ENCODE measurements at places on chromosomes 7 and 10.
A peak's percentile ranks its signal among the peaks of the same experiment; 100 is the strongest.

- no peak for DNase-seq
Measured at GRCh38 chr7:36943591-36944435, 219.5 kb upstream of the AOAH start.

- no peak for DNase-seq
Measured at GRCh38 chr10:38118072-38118807, 24.1 kb downstream of the ZNF37A start.

DNA sequence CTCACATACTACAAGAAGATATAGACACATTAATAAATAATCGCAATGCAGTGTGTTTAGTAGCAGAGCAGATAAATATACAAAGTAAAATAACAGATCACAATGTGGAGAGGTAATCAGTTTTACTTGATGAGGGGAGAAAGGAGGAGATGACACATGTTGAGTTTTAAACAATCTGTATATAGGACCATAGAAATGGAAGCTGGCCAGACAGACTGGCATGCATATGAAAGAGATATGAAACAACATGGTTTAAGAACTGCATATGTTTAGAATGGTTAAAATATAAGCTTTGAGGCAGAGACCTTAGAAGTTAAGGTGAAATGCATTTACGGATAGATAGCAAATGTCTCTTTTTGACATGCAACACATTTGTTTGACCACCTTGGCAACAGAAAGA, 19.8 kb upstream of the CCDC7 start:
- no peak for DNase-seq

- no peak for DNase-seq
Measured at GRCh38 chr7:20927976-20928375, 141.3 kb upstream of the SP8 start.

DNA sequence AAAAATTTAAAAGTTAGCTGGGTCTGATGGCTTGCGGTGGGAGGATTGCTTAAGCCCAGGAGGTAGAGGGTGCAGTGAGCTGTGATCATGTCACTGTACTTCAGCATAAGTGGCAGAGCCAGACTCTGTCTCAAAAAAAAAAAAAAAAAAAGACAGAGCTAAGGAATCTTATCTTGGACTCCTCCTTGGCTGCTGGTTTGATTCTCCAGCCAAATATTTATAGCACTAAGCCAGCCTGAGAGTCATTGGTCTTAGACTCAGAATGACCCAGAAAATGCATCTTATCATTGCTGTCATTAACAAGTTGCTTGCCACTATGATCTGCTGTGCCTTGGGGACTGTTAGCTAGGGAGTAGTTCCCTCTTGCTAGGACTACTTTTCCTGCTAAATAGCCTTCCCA, 164.7 kb downstream of the GNAT3 start:
- DNase-seq: no peak

DNA sequence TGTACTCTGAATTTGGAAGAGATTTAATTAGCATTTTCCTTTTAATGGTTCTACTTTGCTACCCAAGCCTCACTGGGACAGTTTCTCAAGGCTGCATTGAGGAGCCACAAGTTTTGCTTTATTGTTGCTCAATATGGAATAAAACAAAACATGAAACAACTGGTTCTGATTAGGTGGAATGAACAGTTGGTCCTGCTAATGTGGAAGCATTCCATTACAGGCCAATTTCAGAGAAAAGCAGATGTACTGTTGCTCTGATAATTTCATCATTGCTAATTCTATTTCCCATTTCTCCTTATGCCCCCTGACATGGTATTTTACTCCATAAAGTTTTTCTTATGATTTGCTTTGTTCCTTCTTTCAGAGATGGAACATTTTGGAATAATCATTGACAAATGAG, 66.0 kb upstream of the PAPSS2 start:
- no peak for DNase-seq

DNA sequence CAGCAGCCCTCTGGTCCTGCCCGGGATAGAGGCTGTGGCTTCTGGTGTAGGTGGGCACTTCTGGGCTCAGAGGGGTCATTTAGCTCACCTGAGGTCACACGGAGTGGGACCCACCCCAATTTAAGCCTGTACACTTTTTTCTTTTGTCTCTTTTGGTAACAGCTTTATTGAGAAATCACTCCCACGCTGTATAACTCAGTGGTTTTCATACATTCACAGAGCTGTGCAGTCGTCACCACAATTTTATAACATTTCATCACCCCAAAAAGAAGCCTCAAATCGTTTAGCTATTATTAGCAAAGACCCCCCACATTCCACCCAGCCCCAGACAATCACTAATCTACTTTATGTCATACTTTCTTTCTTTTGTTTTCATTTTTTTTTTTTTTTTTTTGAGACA, 62.3 kb downstream of the LHPP start:
- DNase-seq: no peak

DNA sequence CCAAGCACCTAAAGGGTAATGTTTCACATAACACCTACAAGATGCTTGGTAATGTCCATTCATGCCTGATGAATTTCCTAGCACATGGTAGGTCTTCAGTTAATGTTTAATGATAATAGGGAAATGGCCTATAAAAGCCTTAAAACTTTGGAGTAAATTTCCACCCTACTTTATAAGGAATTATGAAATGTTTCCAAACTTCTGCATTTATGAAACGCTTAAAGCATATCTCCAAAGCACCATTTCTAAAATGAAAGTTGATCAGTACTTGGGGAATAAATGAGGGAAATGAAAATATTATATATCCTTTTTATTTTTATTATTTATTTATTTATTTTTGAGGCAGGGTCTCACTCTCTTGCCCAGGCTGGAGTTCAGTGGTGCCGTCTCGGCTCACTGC, 51.8 kb downstream of the INPP5F start:
- no peak for DNase-seq

- no peak for DNase-seq
Measured at GRCh38 chr7:84248267-84248666, 53.7 kb upstream of the SEMA3A start.

DNA sequence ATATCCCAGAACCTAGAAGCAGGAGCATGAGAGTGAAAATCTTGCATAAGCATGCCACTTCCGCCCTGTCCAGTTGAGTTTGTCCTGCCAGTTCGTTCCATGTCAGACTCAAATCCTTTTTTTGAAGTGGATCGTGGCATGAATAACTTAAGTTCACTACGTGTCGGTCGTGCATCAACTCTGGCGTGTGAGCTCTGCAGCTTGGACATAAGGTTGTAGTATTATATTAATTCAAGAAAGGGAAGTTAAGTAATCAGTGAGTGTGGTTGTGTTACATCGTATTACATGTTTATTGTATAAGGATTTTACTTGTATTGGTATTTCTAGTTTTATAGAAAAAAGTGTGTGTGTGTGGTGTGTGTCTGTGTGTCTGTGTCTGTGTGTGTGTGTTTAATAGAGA, 23.0 kb downstream of the CDC123 start:
- DNase-seq: no peak

- DNase-seq: no peak
Measured at GRCh38 chr7:107267138-107267537, 98.3 kb downstream of the HBP1 start.

GRCh38 chr7:21757537-21758282, 188.0 kb downstream of the CDCA7L start:
- no peak for DNase-seq

DNA sequence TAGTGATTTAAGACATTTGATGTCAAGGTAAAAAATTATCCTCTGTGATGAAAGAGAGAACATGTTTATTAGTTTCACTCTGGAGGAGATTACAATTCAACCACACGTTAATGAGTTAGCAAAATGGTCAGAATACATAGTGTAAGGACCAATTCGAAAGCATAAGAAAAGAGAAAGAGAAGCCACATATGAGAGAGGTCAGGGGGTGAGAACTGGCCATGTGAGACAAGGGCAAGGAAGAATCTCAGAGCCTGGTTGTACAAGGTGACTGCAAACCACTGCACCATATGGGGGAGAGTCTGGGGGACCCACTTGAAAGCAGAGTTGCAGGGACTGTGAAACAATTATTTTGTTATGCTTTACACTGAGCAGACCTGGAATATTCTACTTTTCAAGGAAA, 27.7 kb upstream of the BET1 start:
- DNase-seq: no peak

GRCh38 chr7:92872701-92873100, 36.3 kb upstream of the CDK6 start:
- no peak for DNase-seq

GRCh38 chr7:78450706-78451105, 652.1 kb downstream of the PHTF2 start:
- no peak for DNase-seq

DNA sequence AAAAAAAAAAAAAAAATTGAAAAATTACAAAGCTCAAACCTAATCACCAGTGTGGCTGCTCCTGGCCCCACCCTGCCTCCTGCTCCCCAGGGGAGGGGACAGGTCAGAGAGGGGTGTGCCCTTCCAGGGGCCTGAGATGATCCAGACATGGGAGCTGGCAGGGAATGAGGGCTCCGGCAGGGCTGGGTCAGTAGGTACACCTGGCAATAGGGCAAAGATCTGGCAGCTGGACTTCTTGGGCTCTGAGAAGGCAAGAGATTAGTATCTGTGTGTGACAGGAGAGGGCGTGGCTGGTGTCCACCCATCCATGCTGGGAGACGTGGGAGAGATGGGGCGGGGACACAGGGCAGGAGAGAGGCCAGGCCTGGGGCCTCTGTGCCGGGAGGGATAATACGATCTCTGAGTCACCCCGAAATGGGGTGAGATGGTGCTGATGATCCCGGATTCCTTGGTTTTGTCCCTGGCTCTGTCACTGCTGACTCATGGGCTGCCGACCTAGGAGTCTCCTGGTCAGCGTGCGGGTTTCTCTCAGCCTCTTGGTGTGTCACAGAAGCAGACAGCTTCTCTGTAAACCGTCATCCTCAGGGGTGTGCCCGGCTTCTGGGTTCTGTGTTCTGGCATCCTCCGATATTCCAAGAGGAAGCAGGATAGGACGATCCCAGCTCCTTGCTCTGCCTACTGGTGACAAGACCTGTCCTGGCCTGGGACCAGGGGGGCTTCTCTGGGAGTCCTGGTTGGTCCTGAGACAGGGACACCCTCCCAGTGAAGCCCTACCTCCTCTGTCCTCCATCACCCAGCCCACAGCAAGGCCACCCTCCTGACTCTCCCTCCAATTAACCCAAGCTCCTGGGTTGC, 8.2 kb upstream of the CLDN4 start:
- no peak for DNase-seq

- DNase-seq: no peak
Measured at GRCh38 chr10:43124574-43125273, 13.5 kb upstream of the CSGALNACT2 start.

GRCh38 chr10:43287056-43288007, 20.5 kb upstream of the RASGEF1A start:
- peak; percentile 42 for DNase-seq

- DNase-seq: no peak
Measured at GRCh38 chr7:93817526-93817925, 73.0 kb downstream of the TFPI2 start.

DNA sequence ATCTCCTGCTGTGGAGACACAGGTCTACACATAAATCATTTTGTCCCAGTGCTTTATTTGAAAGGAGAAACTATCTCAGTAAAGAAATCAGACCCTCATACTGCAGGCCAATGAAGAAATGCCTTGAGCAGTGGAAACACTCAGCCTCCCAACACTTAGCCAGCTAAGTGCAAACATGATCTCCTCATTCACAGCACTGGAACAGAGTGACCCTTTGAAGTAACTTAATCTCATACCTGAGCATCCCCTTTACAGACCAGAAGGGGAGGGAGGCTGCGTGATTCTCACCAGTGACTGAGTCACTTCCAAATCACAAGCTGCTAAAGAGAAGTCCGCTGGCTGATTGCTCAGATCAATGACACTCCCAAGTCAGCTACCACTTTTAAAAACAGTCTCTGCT, 4.5 kb downstream of the CHST15 start:
- DNase-seq: no peak

DNA sequence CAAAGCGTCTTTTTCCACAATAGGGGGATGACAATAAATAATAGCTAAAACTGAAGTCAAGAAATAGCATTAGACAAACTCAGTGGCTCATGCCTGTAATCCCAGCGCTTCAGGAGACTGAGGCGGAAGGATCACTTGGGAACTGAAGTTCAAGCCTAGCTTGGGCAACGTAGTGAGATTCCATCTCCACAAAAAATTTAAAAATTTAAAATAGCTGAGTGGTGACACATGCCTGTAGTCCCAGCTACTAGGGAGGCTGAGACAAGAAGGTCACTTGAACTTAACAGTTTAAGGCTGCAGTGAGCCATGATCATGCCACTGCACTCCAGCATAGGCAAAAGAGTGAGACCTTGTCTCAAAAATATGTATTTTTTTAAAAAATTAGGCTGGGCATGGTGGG, 107.9 kb downstream of the AKR1D1 start:
- no peak for DNase-seq

GRCh38 chr7:107387128-107387527, 82.7 kb upstream of the GPR22 start:
- DNase-seq: no peak

- DNase-seq: peak; percentile 10
Measured at GRCh38 chr7:97971120-97971989, 18.6 kb downstream of the OCM2 start.

DNA sequence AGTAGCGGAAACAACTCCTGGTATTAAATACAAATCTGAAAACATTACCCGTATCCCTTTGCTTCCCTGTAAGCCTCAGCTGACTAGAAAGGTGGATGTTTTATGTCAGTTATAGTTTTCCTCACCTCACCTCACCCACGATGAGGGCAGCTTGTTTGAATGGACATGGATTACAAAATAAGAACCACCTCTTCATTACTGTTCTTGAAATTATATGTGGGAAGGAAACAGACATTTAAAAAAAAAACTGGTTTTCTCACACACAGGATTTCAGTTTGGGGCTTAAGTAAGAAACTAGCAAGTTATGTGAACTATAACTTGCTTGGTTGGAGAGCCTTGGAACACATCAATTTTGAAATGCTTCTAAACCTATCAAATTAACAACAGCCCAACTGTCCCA, 232.9 kb upstream of the CCDC6 start:
- no peak for DNase-seq

DNA sequence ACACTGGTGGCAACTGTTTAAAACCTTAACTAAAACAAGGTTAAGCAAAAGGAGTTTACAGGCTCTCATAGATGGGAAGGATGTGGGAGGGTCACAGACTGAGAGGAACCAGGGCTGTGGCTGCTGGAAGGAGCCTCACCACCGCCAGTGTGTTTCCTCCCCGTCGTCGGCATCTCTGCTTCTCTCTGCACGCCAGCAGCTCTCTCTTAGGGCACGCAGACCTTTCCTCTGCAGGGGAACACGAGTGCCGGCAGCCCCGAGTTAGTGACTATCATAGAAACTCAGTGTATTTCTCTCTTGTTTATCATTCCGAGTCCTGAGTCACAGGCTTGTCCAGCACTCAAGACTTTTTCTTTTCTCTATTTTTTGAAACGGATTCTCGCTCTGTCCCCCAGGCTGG, 8.1 kb upstream of the SH2D4B start:
- DNase-seq: no peak

- no peak for DNase-seq
Measured at GRCh38 chr7:76246804-76247389, 45.2 kb downstream of the SRRM3 start.

- no peak for DNase-seq
Measured at GRCh38 chr7:150949971-150950491, 28.1 kb downstream of the KCNH2 start.

DNA sequence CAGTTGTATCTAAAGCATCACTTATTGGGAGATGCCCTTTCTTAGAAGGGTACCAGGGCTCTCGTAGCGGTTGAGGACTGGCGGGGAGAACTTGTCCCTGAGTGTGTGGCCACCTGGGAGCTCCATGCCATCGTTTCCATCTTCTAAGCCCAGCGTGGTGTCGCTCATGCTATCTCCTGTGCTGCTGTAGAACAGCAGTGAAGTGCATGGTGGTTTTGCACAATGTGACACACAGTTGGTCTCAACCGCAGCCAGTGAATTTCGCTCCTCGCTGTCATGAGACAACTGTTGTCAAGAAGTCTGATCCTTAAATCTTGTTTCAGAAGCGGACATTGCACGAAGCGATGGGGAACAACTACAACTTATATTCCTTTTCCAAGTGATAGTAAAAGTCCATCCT, 283.4 kb downstream of the GRID1 start:
- DNase-seq: no peak
